ENCODE measurements at places on chromosomes 1 and 21.

- no peak for DNase-seq
These were observed 142.9 kb downstream of the SLC45A1 start for GRCh38 chr1:8460784-8461183.

DNA sequence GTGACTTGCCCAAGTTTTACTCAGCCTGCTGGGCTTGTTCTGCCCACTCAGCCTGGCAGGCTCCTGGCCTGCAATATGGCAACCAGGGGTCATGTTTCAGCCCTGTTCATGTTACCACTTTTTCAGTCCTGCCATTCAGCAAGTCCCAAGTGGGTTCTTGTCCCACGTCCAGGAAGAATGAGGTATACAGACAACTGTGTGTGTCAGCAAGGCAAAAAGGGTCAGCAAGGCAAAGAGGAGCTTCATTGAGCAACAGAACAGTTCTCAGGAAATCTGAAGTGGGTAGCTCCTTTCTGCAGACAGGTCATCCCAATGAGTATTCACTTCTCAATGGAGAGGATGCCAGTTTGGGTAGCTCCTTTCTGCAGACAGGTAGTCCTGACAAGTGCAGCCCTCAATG is 1233.3 kb upstream of the B3GALT2 start:
- no peak for DNase-seq

DNA sequence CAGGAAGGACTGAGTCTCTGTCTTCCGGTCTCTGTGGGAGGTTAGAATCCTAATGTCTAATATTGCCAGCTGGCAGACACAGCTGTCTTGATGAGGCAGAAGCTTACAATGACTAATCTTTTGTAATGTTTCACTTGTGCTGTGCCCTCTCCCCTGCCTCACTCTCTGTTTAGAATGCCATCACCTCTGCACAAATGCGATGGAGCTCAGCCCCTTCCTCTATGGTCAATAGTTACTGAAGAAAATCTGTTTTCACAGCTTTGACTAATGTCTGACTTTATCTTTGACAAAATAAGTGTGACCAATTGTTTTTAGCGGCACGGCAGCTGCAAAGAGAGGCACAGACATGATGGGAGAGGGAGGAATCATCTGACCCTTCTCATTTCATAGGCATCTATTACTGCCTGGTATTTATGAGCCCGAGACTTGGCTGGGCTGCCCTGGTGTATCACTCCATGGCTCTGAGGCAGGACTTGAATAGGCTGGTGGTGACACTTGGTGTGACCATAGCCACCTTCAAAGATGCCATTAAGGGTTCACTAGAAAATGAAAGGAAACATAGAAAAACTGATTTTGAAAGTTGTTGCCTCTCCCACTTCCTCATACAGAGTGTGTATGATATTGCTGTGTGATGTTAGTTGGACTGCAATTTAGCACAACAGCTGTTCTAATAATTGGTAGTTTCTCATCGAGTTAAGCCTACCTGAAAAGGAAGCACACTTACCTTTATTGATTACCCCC is 163.2 kb upstream of the NBPF11 start:
- DNase-seq = no peak

DNA sequence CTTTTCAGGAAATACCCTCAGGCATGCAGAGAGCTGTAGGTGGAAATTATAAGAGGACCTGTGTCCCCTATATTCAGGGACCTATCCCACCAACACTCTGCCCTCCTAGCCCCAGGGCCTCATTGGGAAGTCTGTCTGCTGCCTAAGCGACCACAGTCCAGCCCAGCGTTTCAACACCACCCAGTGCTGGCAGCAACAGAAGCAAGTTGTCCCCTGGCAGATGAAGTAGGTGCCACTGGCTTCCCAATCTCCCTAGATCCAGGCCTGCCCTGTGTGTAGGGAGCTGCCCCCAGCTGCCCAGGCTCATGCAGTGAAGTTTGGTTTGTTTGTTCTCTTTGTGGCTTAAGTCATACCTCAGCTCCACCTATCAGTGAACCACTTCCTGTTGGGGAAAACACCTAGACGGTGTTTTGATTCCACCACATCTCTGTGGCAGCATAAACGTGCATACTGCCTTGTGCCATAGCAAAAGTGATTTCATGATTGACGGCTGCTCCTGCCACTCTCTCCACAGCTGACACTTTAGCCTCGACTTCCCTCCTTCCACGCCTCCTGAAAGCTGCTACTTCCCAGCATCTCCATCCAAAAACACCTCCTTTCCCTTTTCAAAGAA is 8.1 kb upstream of the LEFTY1 start:
- no peak for DNase-seq
